ENCODE measurements at places on chromosomes 5 and 9.

GRCh38 chr9:129138476-129139232, 27.4 kb downstream of the PTPA start:
- no peak for DNase-seq

GRCh38 chr5:8897316-8897715, 648.6 kb downstream of the SEMA5A start:
- DNase-seq, result no peak

GRCh38 chr5:67015541-67016191, 180.9 kb downstream of the CD180 start:
- no peak for DNase-seq

- DNase-seq, result no peak
Measured at GRCh38 chr9:133360400-133361393, 4.3 kb downstream of the SURF2 start.

- DNase-seq, result no peak
Measured at GRCh38 chr5:42090162-42090561, 165.1 kb downstream of the FBXO4 start.

- no peak for DNase-seq
Measured at GRCh38 chr5:179137643-179138567, 77.7 kb downstream of the ZNF354C start.

- DNase-seq, result no peak
Measured at GRCh38 chr9:109270971-109271925, 49.6 kb downstream of the EPB41L4B start.

GRCh38 chr5:11898-12297, 80.1 kb upstream of the PLEKHG4B start:
- no peak for DNase-seq

DNA sequence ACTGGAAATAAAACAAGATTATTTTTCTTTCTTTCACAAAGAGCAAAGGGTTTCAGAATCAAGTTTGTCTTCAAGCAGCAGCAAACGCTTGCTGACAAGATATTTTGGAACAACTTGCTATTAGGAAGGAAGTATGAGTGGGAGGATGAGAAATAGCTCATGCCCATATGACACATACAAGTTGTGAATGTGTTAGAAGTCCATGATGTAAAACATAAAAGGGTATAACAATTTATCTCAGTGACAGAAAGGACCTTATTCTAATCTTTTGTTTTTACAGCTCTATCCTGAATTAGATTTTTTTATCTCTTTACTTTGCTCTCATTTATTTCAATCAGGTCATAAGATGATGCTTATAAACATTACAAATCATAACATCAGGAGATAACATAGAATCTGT, 516.6 kb upstream of the MEF2C start:
- DNase-seq, result no peak

GRCh38 chr5:138022912-138023311, 10.0 kb downstream of the FAM13B start:
- no peak for DNase-seq

DNA sequence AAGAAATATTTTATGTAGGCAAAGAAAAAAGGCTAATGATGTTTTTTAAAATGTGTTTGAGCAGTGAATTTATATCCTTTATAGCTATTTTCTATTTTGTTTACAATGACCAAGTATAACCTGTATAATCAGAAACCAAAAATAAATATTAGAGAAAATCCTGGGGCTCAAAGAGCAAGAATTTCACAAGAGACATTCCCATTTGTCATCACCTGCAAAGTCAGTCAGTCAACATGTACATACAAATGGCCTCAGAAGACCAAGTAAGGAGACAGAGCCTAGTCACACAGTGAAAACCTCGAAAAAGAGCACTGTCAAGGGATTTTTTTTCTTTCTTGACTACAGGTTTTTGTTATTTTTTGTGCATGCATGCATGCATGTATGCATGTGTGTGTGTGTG, 231.4 kb downstream of the GLIS3 start:
- no peak for DNase-seq
